ENCODE measurements at places on chromosomes 7 and 10.

- no peak for DNase-seq
Observed at GRCh38 chr7:54116956-54117355, 425.2 kb upstream of the VSTM2A start.

GRCh38 chr10:110641256-110641655 lies 2.9 kb upstream of the RBM20 start:
- DNase-seq, result no peak

DNA sequence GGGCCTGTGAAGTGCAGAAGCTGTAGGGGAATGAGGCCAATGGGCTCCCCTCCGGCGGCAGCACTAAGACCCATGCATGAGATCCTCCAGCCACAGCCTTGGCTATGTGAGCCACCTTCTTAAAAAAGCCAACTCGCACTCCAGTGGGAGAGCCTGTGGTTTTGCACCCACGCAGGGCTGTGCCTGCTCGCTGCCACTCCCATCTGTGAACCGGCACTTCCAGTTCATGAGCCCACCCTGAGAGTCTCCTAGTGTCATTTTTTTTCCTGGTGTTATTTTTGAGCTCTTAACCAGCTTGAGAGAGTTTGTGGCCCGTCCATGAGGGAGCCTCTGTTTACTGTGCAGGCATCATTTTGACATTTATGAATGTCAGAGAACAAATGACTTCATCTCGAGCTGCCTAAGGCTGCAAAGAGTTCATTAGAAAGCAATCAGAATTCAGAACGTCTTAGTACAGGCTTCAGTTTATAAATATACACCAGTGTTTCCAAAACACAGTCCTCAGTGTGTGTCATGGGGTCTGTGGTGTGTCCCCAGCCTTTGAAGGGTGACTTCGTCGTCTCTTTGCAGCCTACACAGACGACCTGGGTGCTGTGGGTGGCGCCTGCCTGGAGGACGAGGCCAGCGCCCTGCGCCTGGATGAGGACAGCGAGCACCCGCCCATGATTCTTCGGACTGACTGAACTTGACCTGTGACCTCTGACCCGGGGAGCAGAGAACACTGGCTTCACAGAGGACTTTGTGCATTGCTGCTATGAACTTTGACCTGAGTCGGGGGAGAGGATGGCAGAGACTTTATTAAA lies 40.4 kb downstream of the WIPI2 start:
- no peak for DNase-seq

GRCh38 chr7:54811041-54811845 lies 52.2 kb upstream of the SEC61G start:
- DNase-seq, result no peak

- no peak for DNase-seq
Observed at GRCh38 chr10:65491799-65492198, 1434.0 kb upstream of the LRRTM3 start.

DNA sequence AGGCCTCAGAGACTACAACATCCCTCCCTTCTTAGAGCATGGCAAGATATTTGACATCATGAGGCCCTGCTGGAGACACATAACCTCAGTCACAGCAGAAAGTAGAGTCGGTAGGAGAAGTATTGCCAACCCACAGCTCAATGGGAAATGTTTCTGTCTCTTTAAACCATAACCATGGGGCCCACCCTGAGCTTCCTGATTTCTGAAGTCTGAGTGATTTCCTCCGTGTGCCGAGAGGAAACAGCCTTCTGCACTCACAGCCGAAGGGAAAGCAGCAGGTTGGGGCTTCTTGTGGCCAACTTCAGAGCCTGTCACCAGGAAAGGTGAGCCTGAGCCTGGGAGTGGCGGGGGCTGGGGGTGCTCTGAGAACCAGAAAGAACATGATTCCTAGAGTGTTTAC lies at the start of gene GIMAP1:
TSS of gene GIMAP1 (plus strand) at position 246 of the 400 bp plus-strand sequence. CDS start 2,435 bp downstream, outside the sequence.
- peak; percentile 43 for DNase-seq

- DNase-seq, result no peak
Observed at GRCh38 chr7:155804897-155805825, 7.1 kb downstream of the SHH start.

DNA sequence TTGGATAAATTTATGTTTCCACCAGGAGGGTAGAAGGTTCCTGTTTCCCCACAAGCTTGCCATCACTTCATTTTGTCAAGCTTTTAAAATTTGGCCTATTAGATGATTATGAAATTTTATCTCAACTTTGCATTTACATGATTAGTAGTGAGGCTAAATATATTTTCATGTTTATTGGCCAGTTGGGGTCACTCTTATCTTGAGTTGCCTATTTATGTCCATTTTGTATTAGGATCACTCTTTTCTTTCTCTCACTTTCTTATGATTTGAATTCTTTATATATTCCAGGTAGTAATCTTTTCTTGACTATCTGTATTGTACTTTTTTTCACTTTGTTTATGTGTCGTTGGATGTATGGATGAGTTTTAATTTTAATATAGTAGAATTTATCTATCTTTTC lies 218.6 kb upstream of the SLC26A5 start:
- no peak for DNase-seq

All from stimulated activated CD4-positive, alpha-beta T cell treated with anti-CD3 and anti-CD28 coated beads, Interleukin-15, amount 100 ng/mL, for 1 hour (primary cell).